T-helper 17 cell (primary cell): ENCODE measurements at places on chromosomes 7 and 10.

DNA sequence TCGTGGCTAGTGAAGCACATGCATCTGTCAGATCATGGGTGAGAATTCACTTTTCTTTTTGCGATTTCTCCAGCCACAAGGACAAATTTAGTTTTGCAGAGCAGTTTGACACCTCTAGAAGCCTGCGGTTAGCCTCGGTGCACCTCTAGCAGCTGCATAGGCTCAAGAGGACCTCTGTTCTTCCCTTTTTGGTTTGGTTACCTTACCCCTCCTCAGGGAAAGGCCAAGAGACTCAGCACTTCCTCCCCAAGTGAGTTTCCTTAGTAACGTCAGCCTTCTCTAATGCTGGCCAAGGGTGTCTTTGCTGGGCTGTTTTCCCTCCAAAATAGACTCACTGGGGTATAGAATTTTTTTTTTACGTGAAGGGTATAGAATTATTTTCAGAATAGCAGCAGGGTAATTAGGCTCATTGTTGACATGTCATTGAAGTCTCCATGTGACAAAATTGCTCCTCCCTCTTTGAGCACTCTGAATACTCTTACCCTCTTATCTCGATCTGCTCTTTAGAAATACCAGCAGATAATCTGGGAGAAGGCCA lies 97.8 kb downstream of the AUTS2 start:
- no peak for DNase-seq

DNA sequence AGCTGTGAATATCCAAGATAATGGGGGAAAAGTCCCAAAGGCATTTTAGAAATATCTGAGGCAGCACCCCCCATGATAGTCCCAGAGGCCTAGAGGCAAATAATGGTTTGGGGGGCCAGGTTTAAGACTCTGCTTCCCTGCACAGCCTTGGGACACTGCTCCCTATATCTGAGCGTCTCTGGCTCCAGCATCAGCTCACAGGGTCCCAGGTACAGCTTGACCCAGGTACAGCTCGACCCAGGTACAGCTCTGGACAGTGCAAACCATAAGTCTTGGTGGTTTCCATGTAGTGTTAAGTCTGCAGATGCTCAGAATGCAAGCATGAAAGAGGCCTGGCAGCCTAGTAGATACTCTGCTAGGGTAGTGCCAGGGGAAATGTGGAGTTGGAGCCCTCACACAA lies 47.0 kb upstream of the VWDE start:
- DNase-seq, result no peak

DNA sequence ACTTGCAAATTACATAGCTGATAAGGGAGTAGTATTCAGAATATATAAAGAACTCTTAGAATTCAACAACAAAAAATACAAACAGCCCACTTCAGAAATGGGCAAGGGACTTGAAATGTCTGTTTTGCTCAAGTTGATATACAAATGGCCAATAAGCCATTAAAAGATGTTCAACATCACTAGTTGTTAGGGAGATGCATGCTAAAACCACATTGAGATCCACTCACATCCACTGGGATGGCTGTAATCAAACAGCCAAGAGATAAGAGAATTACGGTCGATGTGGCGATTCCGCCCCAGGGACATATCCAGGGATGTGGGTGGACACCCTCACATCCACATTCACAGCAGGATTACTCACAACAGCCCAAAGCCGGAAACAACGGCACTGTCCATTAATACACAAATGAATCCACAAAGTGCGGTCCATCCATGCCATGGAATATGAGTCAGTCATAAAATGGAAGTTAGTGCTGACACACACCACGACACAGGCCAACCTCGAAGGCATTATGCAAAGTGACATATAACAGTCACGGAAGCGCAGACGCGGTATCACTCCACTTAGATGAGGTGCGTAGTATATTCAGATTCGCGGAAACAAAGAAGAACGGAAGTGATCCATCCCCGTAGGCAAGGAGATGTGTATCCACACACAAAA lies 227.8 kb downstream of the DNAJB6 start:
- no peak for DNase-seq

DNA sequence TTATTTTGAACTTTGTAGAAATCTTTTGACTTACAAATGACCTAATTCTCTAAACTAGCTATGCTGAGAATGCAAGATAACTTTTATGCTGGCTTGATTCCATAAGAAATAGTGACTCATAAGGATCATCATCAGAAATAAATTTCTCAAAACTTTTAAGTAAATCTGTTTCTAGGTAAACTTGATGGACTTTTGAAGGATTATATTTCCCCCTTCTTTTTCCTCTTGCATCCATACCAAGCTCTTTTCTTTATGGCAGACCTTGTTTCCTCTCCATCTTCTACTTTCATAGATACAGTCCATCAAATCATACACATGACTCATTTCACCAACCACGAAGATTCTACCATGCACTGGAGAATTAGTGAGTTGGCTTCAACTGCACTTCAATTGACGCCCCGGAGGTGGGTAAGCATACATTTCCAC lies 336.3 kb downstream of the KCNMA1 start:
- no peak for DNase-seq

- DNase-seq, result no peak
These were observed 4.1 kb upstream of the RASSF4 start for GRCh38 chr10:44955413-44956070.

DNA sequence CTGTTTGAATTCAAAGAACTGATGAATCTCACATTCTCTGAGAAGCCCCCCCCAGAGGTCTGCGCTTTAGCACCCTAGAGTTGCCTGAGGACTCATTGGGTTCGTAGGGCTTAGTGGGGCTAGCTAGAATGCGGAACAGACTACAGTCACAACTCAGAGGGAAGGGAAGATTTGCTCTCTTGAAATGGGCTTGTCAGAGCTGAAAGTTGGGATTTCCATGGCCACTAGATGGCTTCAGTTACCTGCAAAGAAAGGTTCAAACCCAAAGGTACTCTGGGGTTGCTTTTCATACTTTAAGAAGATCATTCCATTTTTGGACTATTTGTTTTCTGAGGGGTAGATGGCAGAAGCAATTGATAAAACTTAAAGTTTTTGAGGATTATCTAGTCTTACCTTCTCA lies 205.0 kb downstream of the BBS9 start:
- DNase-seq, result no peak

DNA sequence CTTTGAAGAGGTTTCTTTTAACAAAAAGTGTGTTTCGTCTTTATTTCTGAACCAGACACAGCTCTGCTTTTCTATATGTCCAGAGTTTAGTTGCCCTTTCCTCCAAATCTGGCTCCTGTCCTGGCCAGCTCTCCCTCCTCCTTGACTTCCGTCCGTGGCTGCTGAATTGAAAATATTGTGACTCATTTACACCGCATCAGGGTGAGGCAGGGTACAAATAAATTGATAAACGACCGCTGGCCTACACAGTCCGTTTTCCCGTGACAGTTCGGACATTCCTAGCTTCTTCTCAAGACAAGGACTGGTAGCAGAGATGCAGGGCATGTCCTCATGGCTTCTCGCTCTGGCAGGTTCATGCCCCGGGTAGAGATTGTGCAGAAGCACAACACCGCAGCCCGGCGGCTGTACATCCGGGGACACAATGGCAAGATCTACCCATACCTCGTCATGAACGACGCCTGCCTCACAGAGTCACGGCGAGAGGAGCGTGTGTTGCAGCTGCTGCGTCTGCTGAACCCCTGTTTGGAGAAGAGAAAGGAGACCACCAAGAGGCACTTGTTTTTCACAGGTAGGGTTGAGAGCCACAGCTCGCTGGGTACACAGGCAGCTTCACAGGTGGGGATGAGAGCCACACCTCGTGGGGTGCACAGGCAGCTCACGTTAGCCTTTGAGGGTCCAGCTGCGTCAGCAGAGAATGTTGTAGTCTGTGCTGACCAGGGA lies 126.6 kb downstream of the TRRAP start:
- DNase-seq, result no peak

- DNase-seq, result no peak
These were observed 9.4 kb upstream of the FBXW4 start for GRCh38 chr10:101704331-101704730.

GRCh38 chr7:147586526-147586925 lies 1004.0 kb upstream of the C7orf33 start:
- DNase-seq, result no peak

DNA sequence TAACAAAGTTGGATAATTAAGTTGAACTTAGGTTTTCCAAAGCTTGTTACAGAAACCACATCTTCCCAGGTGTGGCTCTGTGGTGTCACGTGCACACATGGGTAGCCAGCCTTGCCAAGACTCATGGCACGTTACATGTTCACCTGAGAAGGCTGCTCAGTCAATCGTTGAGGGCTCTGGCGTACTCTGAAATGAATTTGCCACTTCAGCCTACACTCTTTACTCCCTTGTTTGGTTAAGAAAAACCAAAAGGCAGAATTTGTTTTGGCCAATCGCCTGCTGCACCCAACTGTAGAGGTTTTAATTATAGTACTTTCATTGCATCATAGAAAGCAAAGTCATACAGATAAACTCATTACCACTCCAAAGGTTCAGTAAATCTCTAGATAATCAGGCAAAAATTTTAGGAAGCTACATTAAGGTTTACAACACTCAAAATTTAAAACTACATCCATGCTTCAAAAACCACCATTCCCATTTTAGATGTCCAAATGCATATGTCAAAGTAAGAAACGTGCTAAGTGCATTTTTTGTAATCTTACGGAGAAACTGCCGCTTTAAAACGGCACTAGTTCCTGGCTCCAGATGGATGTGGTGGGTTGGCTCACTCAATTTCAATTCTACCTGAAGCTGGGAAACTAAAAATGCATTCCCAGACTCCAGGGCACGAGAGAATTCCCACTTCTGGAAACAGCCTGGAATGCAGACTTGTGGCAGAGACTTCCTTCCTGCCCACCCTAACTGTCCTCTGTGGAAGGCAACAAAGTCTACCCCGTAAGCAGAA lies 88.4 kb downstream of the DIP2C start:
- DNase-seq, result no peak

DNA sequence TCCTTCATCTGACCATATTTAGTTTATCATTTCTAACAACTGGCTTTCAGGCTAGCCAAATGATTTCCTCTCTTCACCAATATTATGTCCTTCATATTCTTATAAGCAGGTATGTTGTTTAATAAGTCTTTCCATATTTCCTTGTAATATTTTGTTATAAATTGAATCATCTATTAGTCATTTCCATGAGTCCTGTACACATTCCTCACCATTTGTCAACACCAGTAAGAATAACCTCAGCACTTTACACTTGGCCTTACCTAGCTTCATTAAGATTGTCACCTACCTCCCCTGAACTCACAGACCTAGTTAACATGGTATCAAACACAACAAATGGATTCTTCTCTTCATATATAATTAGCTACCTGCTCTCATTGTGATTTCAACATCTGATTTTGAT lies 282.3 kb downstream of the SEMA3D start:
- no peak for DNase-seq

DNA sequence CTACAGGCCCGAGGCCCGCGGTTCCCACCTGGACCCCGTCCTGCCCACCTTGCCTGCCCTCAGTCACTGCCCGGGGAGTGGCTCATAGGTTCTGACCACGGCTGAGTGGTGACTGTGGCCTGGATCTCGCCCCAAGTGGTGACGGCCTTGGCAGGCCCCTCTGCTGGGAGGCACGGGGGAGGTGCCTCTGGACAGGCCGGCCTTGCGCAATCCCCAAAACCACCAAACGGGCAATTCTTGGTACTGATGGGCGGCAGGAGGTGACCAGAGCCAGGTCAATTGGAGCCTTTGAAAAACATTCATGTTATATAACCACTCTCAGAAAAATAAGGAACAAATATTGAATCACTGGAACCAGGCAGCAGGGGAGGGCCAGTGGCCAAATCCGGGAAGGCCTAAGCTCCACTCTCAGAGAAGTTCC lies 83.4 kb downstream of the PRKAG2 start:
- DNase-seq, result no peak

GRCh38 chr7:415646-416525 lies 103.8 kb downstream of the PDGFA start:
- DNase-seq, result no peak

GRCh38 chr7:7237978-7238267 lies 55.6 kb downstream of the C1GALT1 start:
- no peak for DNase-seq

DNA sequence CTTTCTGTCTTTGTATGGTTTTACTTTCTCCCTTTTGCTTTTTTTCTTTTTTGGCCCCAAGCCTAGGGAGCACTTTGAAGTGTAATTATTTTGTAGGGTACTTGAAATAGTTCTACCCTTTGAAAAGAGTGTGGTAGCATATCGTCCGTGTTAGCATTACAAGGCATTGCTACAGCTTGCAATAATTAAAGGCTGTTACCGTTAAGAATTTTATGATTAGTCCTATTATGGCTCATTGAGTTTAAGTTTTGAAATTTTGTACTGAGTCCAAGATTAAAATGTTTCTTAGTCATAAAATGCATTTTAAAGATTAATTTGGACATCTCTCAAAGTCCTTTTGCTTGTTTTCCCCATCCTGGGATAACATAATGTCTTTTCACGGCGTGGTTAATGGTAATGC lies 490.0 kb upstream of the LRRN3 start:
- DNase-seq, result no peak

- DNase-seq, result no peak
These were observed 498.4 kb upstream of the LRRN3 start for GRCh38 chr7:110592557-110592956.

DNA sequence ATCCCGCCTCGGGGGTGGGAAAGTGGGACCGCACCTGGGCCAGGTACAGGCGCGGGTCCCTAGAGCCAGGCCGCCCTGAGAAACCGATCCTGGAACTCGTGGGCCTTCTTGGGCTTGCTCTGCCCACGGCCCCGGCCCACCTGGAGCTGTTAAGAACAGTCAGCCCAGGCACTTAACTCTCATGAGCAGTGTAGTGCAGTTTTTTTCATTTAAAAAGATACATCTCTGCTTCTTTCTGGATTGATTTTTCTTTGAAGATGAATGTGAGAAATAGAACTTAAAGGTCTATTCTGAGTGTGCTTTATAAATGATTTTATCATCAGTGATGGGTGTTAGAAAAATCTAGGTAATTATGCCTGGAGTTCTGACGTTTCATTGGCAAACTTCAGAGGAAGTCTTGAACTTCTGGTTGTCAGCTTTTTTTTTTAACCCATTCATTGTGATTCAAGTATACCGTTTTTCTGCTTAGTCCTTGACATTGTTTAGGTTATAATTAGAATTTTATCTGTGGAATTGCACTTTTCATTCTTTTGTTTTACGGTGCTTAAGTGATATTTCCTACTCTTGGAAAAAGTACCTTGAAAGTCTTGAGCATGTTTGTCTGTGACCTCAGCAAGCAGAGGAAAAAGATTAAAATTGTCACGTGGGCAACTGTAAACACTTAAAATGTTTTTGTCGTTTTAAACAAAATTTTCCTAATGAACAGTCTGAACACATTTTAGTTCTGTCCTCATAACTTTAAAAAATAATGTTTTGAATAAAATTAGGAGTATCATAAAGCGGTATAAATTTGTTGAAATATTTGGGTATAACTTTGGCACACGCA lies 906 bp downstream of the CDK1 start:
- DNase-seq, result no peak

GRCh38 chr7:103773726-103774125 lies 215.7 kb downstream of the RELN start:
- DNase-seq, result no peak

GRCh38 chr7:2920956-2921652 lies 77.0 kb upstream of the GNA12 start:
- DNase-seq, result no peak

GRCh38 chr7:4163565-4164203 lies 518.4 kb upstream of the FOXK1 start:
- no peak for DNase-seq

- DNase-seq, result no peak
These were observed 125.8 kb downstream of the RALA start for GRCh38 chr7:39749177-39749576.

- no peak for DNase-seq
These were observed 338.0 kb upstream of the KIAA1217 start for GRCh38 chr10:23870651-23871610.
